Stimulated activated CD4-positive, alpha-beta T cell treated with anti-CD3 and anti-CD28 coated beads, TNF-alpha, amount 100 ng/mL, for 4 hours (primary cell): ENCODE measurements at places on chromosomes 3 and 15.

GRCh38 chr3:120145542-120146285 is 51.5 kb upstream of the GSK3B start:
- no peak for DNase-seq

- DNase-seq, result no peak
Observed at GRCh38 chr15:59243622-59244021, 37.0 kb downstream of the LDHAL6B start.

DNA sequence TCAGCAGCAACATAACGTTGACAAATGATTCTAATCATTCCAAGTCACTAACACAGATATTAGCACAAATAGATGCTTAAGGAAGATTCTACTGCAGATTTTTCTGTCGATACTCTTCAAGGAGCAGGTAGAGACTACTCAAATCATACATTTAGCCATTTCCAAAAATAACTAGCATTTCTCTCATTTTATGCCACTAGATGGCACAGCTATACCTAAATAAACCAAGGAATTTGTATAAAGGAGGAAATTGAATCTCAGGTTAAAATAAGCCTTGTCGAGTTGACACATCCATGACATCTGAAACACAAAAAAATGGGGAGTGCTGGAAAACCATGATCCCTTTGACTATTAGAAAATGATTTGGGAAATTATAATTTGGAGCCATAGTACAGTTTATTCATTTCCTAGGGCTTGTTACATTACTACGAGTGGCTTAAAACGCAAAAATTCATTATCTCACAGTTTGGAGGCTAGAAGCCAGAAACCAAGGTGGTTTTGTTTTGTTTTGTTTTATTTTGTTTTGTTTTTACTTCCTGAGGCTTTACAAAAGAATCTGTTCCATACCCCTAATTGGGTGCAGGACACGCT is 59.5 kb upstream of the STRIT1 start:
- DNase-seq, result no peak

DNA sequence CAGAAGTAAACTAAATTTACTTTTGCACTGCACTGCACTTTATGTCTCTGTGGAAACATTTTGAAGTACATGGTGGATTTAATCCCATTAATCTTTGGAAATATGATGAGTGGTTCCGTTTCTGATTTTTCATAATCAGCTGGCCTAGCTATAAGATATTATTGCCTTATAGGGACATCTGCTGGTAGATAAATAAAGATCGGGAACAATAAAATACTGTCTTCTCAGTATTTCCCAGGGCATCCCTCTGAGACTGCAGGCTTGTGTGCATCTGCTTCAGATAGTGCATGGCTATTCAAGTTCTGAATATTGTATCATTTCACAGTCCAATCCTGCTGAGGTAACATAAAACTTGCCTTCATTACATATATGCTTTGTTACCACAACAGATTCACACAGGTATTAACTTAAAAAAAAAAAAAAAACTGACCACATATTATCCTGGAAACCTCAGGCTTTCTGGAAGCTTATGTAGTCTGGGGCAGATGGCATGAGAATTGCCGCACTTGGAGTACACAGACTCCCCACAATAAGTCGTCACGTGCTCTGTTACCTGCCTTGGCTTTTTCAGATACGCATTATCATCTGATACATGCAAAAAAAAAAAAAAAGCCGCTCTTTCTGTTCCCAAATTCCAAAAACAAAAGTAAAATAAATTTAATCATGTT is 330.8 kb upstream of the AGTR1 start:
- no peak for DNase-seq

GRCh38 chr3:99388780-99389179 is 249.6 kb upstream of the COL8A1 start:
- DNase-seq, result no peak
